ENCODE measurements at places on chromosomes 2 and 18.

GRCh38 chr18:36539674-36540231 lies 242.2 kb downstream of the FHOD3 start:
- DNase-seq: no peak

GRCh38 chr18:67043276-67043675 lies 439.4 kb upstream of the CDH19 start:
- no peak for DNase-seq

- peak; percentile 1 for DNase-seq
These were observed 154.0 kb downstream of the DYSF start for GRCh38 chr2:71607151-71607889.

- no peak for DNase-seq
These were observed 308.4 kb downstream of the XIRP2 start for GRCh38 chr2:167196461-167197252.

DNA sequence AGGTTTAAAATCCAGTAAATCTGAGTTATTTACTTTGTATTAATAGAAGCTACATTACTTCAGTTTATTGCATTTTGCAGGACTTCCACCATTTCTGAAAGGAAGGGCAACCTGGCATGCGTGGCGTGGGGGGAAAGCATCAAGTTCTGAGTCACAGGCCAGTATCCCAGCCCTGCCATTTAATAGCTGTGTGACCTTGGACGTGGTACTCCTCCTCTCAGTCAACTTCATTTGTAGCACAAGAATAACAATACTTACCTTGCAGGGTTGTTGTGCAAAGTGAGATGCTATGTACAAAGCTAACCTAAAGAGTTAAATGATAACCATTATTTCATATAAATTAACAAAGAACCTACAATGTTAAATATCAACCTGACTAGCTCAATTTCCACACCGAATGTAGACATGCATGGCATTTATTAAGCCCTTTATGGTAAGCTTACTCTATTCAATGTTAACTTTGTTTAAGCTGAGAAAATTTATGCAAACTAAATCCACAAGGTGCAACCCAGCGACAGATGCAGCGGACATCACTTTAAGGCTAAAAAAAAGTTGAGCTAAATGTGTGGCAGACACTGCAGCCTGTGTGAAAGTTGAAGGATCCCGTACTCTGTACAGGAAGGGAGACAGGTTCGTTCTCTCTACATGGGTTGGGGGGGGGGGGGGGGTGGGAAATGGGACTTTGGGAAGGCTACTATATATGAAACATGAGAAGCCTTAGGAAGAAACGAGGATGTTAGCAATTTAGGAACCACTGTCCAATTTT lies 17.2 kb upstream of the STPG4 start:
- DNase-seq: no peak

GRCh38 chr18:36758623-36759022 lies 70.2 kb downstream of the TPGS2 start:
- no peak for DNase-seq

DNA sequence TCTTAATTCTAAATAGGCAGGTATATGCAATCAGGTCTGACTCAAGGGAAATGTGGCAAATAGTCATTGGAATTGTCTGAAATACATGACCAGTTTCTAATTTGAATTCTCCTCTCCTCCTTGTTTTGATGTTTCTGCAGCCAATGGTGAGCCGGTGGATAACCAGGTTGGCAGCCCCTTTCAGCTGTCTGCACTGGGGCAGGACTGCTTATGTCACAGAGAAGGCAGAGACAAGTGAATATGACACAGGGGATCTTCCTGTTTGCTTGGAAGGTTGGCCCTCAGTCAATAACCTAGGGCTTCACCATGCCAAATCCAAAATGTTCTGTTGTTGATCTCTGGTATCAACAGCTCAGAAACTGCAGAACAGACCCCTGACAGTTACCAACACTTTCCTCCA lies 12.1 kb downstream of the MYT1L start:
- no peak for DNase-seq

GRCh38 chr2:75564713-75565359 lies 4.1 kb upstream of the EVA1A start:
- DNase-seq: no peak

DNA sequence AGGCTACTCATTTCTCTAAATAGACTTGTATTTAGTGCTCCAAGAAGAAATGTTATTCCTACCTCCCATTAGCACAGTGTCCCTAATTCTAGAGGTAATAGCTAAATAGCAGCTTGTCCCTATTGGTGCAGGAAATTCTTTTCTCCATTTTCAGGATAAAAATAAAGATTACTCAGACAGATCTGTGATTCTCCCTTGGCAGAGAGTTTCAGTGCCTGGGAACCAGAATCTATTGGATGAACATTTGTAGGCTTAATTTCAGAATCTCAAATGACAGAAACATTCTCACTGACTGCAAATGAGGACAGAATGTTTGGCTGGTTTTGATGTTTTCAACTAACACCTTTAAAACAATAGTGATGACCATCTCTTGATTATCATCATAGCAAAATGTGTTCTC lies 33.3 kb upstream of the LGALSL start:
- DNase-seq: no peak

- DNase-seq: no peak
These were observed 50.6 kb upstream of the STAT1 start for GRCh38 chr2:191064590-191064989.

DNA sequence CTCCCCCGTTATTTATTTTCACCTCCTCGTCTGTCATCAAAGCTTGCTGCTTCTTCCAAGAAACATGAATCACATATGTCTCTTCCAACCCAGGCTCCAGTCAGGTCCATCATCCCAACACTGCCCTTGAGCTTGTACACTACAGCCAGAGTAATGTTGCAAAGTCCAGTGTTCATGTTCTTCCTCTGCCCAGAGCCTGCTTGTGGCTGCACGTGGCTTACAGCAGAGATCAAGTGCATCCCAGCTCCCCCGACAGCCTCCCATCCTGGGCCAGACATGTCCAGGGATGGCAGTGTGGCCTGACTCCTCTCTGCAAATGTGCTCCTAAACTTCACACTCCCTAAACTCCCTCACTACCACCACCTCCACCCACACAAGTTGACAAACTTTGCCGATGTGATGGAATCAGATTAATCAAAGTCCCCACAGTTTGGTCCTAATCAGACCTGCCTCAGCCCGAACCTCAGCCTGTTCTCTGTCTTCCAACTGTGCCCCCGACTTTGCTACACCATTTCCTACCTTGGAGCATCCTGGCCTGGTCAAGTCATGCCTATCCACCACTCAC lies 54.2 kb upstream of the MAPRE3 start:
- DNase-seq: no peak

DNA sequence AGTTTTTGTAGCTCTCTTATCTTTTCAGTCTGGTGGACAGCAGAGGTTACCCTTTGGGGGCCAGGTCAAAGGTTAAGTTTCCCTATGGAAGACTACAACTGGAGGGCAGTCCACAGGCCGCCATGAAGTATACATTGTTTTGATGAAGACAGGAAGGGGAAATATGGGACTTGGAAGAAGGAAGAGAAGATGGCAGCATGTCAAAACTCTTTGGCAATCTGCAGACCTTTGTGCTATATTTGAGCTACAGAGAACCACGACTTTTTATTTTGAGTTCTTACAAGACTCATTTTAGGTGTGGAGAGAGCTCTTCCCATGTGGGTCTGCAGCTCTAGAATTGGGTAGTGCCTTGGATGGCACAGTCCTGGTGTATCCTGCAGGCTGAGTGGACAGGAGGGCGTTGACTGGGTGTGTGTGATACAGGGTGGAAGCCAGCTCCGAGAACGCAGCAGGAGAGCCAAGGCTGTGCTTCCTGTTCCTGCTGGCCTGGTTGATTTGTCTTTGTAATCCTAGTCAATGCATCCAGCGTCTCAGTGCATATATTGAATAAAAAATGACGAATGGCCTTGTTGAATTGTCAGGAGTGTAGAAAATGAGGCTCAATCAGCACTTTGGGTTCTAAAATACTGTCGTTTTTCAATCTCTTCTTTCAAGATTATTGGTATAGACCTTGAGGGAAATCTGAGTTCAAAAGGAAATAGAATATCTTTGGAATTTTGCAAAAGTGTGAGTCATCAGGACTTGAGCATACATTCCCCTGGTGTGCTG lies 11.5 kb downstream of the ITGA6 start:
- DNase-seq: no peak

DNA sequence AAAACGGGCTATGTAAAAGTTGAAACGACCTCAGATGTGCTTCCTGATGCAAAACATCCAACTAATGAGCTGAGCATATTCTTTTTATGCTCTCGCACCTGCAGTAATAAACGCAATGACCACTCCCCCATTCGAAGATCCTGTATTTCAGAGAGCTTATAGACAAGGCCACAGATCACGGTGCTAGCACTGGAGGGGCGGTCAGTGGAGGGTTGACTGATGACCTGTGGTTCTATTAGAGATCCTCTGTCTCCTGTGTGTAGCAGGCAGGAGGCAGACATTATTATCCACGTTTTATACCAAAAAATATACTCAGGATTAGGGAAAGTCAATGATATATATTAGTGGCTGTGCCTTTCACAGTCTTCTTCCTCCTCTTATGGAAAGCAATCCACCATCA lies 457.0 kb downstream of the CNTNAP5 start:
- DNase-seq: no peak

DNA sequence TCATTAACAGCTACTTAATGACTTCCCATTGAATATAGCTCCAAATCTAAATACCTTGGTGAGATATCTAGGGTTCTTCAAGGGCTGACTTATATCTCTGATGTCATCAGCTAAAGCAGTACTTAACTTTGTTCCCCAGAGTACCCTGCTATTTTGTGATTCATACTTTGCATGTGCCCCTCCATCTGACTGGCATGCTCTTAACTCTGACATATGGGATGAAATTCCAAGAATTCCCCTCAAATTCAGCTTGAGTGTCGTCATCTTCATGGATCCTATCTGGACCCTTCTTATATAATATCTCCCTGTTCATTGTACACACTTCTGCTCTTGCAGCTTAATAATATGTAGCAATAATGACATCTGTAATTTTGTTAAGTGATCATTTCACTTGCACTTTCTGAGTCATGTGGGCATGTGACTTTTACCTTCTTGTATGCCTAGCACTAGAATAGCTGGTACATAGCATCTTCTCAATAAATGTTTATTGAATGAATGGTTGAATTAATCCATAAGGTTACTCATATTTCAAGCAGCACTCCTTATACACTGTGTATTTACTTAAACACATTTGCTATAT lies 172.9 kb downstream of the WDR7 start:
- DNase-seq: no peak

DNA sequence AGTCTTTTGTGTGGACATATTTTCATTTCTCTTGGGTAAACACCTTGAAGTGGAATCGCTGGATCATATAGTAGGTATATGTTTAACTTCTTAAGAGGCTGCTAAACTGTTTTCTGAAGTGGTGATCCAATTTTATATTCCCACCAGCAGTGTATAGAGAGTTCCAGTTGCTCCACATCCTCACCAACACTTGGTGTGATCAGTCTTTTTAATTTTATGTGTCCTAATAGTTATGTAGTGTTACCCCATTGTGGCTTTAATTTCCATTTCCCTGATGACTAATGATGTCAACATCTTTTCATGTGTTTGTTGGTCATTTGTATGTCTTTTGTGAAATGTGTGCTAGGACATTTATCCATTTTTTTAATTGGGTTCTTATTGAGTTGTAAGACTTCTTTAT lies 56.9 kb downstream of the DGKD start:
- DNase-seq: no peak

GRCh38 chr18:35389095-35389618 lies 12.0 kb upstream of the ZNF396 start:
- no peak for DNase-seq

- peak; percentile 43 for DNase-seq
These were observed 27.3 kb downstream of the GKN2 start for GRCh38 chr2:68925295-68925896.

- no peak for DNase-seq
These were observed 249.3 kb upstream of the AGAP1 start for GRCh38 chr2:235244255-235245220.

DNA sequence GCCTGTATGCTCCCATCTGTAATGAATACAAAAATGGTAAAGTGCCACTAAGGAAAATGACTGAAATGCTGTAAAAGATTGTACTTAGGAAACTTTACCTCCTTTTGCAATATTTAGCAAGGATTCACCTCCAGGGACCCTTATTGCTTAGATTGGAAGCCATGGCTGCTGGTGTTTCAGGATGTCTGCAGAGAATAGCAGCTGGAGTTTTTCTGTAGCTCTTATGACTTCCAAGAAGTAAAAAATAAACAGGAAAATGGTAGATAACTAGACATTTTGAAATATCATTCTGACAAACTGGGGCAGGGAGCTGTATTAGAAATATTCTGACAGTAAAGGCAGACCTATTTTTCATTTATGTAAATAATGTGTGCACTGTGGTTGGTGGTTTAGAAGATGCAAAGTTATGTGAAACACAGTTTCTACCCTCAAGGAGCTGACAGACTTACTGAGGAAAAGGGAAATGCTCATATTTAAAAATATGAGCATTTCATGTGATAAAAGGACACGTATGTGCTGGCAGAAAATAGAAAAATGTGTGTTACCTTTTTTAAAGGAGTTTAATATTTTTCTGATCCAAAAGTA lies 224.9 kb upstream of the BOD1L2 start:
- DNase-seq: no peak

- DNase-seq: no peak
These were observed 109.8 kb downstream of the FARSB start for GRCh38 chr2:222545823-222546795.

DNA sequence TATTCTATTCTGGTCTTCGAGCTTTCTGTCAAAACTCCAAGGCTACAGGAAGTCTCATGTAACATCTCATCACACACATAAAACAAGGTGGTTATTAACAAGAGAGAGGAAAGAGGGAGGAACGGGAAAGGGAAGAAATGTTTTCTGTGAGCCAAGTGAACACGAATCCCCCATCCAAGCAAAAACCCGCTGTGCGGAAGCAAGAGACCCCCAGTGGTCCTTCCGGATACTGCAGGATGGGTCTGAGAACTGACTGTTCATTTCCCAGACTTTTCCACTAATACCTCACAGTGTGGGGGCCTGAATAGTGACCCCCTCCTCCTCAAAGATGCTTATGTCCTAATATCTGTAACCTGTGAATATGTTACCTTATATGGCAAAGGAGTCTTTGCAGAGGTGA lies 19.0 kb upstream of the DIPK1C start:
- peak; percentile 70 for DNase-seq

DNA sequence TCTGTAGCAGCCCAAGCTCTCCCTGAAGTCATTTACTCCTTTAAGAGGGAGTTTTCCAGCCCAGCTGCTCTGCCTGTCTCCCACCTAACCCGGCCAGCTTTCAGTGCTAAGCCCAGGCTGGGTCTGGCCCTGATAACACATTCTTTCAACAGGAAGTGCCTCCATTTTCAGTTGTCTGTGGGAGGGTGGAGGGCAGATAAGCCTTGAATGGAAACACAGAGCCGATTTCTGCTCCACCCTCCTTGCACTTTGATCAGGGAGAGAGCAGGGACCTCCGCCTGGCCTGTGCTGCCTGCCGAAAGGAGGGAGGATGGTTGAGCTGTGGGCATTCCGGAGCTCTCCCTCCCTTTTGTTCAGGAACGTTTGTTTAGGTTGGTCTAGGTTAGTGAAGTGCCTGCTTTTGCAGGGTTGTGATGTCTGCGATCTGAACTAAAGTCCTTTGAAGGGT lies 24.8 kb downstream of the GATA6 start:
- no peak for DNase-seq

DNA sequence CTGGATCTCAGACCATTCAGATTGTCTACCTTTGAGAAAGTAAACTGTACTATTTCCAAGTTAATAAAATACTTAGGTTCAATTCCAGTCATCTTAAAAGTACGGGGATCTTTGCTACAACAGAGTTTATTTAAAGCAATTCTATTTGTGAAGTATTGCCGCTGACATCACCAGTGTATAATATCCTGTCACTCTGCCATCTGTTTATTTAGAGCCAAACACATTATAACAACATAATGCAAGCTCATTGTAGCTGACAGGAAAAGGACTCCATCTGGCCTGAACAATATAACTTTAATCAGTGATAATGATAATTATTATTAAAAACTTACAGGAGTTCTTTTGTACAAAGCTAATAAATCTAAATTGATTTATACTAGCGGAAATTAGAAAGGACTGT lies 786.8 kb downstream of the ERBB4 start:
- DNase-seq: no peak
